Activated gamma-delta T cell treated with Interleukin-2 at 50 U/mL for 16 hours (primary cell): ENCODE measurements at places on chromosomes 3 and 15.
A peak's percentile ranks its signal among the peaks of the same experiment; 100 is the strongest.

GRCh38 chr3:159803459-159803858 lies 185.2 kb upstream of the IL12A start:
- DNase-seq: no peak

GRCh38 chr3:79906106-79906505 lies 138.3 kb upstream of the ROBO1 start:
- DNase-seq: no peak

- no peak for DNase-seq
Measured at GRCh38 chr3:190044142-190044541, 76.6 kb downstream of the P3H2 start.

- DNase-seq: no peak
Measured at GRCh38 chr3:39762537-39763070, 46.8 kb upstream of the MYRIP start.

DNA sequence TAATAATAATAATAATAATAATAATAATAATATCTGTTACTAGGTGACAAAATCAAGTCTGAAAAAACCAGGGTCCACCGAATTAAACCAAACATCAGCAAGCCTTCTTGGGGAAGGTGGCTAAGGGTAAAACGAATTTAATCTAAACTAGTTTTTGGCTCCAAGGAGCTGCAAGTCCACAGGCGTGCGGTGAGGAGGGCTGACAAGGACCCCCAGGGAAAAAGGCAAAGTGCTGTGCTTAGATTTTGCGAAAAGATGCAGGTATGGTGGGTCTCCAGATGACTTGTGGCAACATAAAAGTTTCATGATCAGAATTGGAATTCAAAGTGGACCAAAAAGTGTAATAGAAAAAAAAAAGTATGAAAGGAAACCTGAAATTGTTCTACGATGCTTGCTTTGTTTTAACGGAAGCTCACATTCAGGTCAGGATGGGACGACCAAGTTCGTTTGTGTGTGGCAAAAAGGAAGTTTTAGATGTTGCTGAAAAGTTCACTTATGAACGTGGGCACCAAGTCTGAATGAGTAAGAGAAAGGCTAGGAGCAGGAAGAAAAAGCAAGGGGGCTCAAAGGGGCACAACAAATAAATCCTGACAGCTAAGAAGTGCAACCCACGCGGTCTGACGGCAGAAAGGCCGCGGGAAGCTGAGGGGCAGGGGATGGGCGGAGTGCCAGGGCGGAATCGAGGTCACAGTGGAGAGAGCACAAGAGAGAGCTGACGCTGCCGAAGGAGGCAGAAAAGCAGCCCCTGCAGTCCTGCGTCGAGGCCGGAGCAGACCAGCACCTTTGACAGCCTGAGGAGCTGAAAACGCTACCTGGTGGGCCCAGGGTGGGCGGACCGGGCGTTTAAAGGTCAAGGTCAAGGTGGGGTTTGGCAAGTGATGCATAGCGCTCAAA lies 1.1 kb downstream of the WDR82 start:
- DNase-seq: peak; percentile 70

DNA sequence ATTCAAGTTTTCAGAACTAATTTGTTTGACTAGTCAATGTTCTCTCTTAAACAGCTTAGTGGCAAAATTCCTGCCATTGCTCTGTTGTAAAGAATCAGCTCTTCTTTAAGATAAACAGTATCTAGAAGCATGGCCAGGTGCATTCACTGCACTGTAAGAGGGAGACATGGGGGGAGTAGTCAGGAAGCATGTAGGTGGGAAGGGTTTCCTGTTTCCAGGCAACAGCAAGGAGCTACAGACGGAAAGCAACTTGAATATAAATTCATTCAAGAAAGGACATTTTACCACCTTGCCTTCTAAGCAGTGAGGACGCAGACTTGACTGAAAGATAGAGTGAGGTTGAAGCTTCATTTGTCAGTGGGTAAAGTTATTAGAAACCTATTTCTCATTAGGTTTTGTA lies 55.3 kb downstream of the BBX start:
- no peak for DNase-seq

- DNase-seq: no peak
Measured at GRCh38 chr3:97432914-97433313, 331.6 kb upstream of the ARL6 start.

DNA sequence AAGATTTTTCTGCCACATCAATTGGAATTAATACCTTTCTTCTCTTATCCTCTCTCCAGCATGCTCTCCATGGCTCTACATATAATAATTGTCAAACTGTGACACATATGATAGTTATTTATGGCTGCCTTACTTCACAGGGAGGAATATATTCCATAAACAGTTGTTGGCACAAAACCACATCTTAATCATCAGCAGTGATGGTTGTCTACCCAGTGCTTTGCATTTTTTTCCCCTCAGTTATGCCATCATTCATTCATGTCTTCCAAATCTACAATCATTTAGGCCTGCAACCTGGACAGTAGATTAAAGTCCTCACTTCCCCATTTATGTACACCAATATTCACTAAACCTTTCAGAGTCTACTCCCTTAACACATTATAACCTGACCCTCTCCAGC lies 107.7 kb downstream of the THRB start:
- DNase-seq: no peak

GRCh38 chr3:48847053-48847503 lies 596 bp downstream of the PRKAR2A start:
- peak; percentile 31 for DNase-seq

- no peak for DNase-seq
Measured at GRCh38 chr3:162295323-162295983, 798.8 kb downstream of the OTOL1 start.

- no peak for DNase-seq
Measured at GRCh38 chr3:64379221-64379620, 154.0 kb upstream of the PRICKLE2 start.

DNA sequence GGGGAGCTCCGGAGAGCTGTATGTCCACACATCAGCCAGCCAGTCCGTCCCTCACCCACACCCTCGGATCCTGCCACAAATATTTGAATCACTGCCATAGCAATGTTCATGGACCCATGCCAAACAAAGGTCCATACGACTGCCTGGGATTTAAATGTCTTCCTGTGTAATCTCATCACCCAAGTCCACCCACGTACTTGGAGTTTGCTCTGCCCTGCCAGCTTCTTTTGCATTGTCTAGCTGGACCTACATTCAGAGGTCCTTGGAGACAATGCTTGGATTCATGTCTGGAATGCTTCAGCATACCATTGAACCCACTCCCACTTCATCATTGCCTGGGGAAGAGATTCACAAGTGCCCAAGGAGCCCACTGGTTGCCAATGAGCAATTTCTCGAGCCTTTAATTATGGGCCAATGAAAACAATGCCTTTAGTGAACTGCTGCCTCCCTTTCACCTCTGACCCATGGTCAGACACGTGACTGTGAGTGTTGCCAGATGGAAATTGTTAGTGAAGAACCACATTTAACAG lies 90.4 kb upstream of the PHLDB2 start:
- no peak for DNase-seq

GRCh38 chr3:182104881-182105280 lies 393.2 kb downstream of the SOX2 start:
- DNase-seq: no peak

DNA sequence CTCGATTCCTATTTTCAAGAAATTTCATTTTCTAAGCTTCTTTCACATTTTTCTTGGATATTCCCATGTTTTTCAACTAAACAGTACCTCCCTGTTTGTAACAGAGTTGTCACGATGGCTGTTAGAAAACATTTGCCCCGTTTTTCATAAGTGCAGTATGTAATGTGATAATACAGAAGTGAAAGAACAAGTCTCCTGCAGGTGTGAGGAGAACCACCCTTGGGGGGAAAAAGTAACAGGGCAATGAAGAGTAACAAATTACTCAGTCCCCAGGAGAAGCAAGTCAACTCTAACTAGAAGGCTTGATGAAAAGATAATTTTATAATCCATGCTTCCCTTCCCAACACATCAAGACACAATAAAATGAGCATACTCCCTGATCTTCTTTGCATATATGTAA lies 493.3 kb downstream of the FOXP1 start:
- DNase-seq: no peak

DNA sequence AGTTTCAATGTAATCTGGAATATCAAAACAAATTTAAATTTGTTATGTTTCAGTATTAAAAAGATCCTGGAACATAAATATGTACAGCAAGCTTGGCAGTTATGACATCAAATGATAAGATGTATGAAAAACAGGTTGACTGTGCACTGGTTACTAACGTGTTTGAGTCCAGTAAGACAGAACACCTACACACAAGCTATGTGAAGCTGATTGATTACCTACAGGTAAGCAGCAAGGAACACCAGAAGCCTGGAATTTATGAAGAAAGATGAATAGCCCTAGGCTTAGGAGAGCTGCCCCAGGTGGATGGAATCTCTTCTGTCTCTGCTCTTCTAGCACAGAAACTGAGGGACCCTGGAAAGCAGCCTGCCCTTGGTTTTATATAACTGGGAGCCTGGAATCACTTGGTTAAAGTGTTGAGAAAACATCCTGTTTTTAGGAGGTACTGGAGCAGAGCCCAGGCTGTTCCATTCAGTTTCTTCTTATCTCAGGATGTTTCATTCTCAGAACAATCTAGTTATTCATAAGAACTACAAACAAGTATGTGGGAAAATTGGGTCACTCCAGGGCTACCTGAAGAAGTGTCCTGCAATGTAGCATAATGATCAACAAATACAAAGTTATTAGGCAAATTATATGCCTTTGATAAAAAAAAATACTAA lies 36.3 kb downstream of the SLITRK3 start:
- DNase-seq: no peak

DNA sequence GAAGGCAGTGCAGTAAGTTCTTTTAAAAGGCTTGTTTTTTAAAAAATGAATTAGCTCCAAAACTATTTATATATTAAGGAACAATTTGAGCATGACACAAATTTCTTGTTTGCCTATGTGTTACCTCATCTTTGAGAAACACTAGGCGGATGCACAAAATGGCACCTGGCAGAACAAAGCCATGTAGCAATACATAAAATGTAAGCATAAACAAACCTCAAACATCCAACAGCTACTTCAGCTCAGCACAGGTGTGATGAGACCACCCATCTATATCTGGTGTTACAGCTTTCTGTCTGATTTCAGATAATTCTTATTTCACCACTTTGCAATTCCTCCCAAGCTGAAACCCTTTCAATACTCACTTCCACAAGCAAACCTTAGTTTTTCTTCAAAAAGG lies 221.2 kb upstream of the CNTN6 start:
- DNase-seq: no peak

- DNase-seq: no peak
Measured at GRCh38 chr15:71350622-71351378, 235.5 kb downstream of the THSD4 start.

DNA sequence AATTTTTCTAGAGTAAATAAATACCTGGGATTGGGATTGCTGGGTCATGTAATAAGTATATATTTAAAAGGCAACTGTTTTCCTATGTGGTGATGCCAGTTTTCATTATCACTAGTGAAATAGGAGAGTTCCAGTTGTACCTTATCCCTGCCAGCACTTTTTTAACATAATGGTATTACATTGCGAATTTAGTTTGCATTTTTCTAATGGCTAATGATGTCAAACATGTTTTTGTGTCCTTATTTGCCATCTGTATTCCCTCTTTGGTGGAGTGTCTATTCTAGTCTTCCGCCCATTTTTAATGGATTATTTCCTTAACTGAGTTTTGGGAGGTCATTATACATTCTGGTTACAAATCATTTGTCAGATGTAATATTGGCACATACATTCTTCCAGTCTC lies 88.3 kb downstream of the GHSR start:
- no peak for DNase-seq

DNA sequence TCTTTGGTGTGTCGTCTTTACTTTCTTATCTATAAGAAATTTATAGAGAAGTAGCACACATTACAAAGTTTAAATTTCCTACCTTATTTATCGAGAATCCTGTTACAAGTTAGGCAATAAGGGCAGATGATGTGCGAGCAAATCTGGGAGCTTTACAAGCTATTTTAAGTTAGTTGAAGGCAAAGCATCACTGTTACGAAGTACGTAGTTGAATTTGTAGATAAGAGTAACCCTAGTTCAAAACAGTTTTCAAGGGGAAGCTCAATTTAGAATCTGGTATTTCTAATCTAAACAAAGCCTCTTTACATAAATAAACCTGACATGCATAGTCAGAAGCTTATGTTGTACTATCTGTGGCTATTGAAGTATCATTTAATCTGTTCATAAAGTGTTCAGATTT lies 8.4 kb downstream of the KBTBD8 start:
- no peak for DNase-seq

DNA sequence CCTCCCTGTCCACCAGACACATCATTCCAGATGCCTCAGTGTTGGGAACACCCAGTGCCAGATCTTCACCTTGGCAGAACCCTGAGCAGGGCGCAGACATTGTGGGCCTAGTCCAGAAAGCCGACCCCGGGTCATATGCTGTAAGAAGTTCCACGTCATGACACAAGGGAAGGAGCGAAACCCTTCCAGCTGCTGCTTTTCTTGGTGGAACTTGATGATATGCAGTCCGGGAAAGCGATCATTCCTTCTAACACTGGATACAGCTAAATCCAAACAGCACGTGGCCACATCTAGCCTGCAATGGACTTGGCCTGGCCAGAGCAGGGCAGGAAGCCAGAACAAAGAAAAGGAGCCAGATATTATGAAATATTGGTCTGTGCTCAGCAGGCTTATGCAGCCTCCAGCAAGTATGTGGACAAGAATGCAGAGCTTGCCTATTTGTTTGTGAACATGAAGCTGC lies 22.0 kb downstream of the GASK1A start:
- DNase-seq: no peak
